ENCODE measurements at places on chromosomes 6 and 20.

DNA sequence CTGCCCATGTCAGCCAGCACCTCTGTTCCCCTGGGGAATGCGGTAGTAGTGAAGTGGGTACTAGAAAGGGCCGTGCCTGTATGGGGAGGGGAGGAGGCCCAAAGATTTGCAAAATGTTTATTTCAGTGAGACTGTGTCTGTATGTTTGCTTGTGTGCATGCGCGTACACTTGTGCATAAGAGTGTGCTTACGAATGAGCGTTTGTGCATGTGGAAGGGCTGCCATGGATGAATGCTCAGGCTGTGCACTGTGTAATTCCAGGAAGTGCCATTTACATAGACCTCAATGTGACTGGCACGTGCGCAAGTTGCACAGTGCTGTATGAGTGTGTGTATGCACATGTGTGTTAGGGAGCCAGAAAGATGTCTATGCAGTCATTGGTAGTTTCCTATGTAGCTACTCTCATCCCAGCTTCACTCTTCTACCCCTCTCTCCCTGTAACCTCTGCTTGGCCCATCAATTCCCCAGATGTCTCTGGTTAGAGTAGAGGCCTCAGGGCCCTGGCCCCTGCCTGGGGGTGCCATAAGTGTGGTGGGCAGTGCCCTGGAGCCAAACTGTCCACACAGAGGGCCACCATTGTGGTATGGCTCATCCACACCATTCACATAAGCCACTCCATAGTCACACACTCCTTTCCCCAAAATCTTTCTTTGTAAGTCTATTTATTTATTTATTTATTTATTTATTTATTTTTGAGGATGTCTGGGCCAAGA lies 26.8 kb upstream of the SLC22A7 start:
- no peak for DNase-seq

DNA sequence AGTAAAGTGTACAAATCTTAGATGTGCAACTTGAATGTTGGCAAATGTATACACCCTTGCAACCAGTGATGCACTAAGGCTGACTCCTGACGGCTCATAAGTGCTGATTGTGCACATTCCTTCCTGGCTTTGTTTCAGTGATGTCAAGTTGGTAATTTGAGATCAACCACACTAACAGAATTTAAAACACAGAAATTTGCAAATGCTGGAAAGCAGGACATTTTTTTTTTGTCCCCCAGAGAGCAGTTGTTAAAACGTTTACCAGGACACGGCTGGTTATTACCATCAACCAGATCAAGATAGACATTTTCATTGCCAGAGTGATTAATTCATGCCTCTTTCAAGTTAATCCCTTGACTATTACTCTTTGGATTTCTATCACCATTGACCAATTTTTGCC lies 735.6 kb downstream of the RFPL4B start:
- DNase-seq: no peak

GRCh38 chr6:40710626-40711330 lies 123.6 kb upstream of the LRFN2 start:
- no peak for DNase-seq

GRCh38 chr6:163147994-163148393 lies 266.5 kb upstream of the QKI start:
- no peak for DNase-seq

DNA sequence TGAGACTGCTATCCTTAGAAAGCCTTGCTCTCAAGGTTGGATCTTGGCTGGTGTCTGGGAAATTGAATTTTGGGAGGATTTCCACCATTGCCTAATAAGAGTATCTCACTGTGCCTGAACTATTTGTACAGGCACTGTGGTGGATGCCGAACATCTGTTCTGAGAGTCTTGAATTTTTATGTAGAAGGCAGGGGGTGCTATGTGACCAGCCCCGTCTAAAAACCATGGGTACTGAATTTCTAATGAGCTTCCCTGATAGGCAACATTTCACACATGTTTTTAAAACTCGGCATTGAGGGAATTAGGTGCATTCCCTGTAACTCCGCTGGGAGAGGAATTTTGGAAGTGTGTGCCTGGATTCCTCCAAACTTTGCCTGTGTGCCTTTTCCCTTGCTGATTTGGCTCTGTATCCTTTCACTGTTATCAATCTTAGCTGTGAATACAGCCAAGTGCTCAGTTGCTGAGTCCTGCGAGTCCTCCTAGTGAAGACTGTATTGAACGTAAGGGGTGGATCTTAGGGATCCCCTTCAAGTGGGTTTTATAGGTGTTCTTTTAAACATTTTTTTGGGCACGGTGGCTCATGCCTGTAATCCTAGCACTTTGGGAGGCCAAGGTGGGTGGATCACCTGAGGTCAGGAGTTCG lies 27.6 kb upstream of the SCAF8 start:
- no peak for DNase-seq

DNA sequence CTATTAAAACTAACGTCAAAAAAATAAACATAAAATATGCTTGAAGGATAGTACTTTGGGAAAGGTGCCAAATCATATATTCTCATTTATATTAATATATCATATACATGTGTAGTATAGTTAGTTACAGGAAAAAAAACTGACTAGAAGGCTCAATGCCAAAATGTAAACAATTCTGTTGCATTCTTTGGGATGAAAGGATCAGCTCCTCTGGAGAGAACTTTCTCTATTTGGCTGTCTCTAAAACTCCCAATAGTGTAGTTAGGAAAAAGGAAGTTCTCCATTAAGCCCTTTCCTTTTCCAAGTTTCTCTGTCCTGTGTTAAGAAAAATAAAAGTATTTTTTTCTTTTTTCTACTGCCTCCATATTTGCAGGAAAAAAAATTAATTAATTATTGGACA lies 86.5 kb upstream of the BTN3A2 start:
- DNase-seq: no peak

DNA sequence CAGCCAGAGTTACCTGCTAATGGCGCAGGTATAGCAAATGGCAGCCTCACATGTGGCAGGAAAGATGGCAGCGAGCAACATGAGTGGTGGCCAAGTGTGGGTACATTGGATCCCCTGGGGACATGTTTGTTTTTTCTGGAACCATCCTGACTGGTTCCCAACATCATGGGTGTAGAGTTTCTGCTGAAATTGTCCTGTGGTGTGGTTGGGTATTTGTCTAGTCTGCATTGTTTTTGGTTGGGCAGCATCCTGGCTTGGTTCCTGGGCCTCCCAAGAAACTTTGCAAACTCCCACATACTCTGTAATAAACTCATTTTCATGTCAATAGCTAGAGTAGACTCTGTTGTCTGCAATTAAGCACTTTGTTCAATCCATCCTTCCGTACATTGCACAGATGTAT lies 282.6 kb downstream of the CDC5L start:
- no peak for DNase-seq

GRCh38 chr6:36685926-36686667 lies 7.6 kb downstream of the CDKN1A start:
- DNase-seq: no peak

DNA sequence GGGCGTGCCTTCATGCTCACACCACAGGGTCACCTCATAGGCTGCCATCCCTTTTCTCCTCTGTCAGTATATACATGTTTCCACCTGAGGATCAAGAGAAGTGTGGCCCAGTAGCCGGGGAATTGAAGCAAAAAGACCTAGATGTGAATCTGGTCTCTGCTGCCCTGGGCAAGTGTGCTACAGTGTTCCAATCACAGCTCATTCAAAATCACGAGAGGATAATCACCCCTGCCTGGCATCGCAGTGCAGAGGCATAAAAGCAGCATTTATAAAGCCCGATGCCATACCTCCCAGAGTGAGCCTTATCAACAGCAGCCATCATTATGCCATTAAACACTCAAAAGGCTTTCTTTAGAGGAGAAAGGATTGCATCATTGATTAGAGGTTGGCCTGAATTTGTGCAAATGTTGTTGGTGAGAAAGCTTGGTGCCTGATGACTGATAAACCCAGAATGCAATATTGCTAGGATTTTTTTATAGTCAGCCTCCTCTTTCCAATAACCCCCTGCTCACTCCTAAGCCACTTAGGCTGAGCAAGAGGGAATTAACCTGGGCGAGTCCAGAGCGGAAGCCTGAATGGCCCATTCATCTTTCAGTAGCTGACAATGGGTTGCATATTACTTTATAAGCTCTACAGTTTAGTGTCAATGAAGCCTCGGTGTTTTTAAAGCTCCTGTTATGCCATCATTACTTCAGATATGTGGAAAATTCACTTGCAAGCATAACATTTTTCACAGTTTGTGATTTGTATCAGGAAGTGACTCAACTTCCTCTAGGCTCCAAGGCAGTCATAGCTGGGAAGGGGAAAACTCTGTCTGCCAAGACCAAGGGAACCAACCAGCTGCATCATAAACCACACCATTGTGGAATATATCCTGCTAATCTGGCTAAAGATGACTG lies 92.5 kb upstream of the NXT1 start:
- no peak for DNase-seq

DNA sequence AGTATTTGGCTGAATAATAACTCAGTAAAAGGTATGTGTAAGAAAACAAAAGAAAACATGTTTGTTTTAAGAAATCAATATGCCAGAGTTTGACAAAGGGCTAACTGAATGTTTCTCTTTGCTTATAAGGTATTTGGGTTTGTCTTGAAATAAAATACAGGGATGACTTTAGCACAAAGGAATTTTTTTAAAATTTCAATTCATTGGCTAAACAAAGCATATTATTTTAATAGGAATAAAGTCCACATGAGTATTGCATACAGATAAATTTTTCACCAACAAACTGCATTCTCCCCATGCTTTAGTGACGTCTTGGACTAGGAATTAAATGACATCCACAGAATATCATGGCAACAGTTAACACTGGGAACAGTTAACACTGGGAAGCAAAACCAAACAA lies 480.0 kb upstream of the JAG1 start:
- DNase-seq: no peak

DNA sequence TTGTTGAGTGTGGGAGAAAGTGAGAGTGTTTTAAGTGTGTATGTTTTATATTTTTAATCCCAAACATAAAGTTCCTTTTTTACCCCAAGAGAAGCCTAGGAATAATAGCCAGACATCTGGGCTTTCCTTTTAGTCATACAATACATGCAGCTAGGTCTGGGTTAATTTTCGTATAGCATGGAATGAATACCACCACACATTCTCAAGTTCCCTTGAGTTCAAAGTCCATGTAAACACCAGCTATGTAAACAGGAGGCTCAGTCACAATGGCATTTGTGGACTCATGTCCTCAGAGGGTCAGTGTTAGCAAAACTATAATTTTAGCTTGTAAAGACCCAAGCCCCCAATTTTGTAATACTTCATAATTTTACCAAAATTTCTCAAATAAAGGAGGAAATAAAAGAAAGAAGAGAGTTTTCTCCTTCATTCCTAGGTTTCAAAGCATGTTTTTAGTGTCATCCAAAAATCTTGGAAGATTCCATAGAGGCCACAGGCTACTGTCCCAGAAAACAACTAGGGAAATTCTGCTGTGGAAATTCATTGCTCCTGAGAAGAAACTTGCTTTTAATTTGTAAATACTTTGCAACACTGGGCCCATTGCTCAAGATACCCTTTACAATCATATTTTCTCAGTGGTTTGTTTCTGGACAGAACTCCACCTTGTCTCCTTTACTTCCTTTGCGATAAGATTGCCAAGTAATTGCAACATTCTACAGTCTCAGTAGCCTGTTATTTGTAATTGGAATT lies 671.2 kb downstream of the COL12A1 start:
- DNase-seq: no peak

GRCh38 chr6:144372611-144373594 lies 87.8 kb downstream of the UTRN start:
- no peak for DNase-seq

- no peak for DNase-seq
Measured at GRCh38 chr20:10347086-10347880, 86.7 kb downstream of the MKKS start.

- DNase-seq: no peak
Measured at GRCh38 chr20:46701556-46701955, 7.9 kb upstream of the SLC2A10 start.

GRCh38 chr6:148864941-148865340 lies 118.1 kb downstream of the UST start:
- DNase-seq: no peak

DNA sequence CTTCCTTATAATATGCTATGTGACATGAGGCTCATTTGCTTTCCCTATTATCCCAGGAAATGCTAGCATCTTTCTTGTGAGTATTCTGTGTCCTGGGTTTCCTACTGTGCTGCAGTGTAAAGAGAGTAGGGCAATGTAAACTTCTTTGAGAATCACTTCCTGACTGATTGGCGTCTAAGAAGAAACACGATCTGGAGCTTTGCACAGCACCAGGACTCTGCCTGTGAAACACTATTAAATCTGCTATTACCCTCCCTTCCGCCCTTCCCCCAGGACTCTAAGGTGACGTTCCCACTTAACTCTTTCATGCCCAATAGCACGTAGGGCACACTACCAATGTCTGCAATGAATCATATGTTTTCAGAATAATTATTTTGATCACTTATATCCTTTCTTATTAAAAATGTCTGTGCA lies 607.3 kb upstream of the CITED2 start:
- no peak for DNase-seq

GRCh38 chr20:1994627-1995026 lies 769 bp upstream of the PDYN start:
- DNase-seq: no peak

DNA sequence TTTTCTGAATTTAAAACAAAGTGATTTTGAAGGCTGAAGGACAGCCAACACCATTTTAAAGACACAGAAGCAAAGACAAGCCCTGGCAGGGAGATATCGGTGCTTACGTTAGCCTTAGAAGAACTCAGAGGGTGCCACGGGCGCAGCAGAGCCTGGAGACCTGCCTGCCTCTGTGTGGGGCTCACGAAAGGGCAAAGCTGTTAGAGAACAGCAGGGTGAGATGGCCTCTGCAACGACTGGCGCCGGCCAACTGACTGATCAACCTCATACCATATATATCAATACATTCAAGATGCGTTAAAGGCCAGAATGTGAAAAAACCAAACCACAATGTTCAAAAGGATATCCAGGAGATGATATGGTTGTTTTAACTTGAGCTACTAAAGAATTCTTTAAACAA lies 151.0 kb upstream of the RPS6KA2 start:
- no peak for DNase-seq

DNA sequence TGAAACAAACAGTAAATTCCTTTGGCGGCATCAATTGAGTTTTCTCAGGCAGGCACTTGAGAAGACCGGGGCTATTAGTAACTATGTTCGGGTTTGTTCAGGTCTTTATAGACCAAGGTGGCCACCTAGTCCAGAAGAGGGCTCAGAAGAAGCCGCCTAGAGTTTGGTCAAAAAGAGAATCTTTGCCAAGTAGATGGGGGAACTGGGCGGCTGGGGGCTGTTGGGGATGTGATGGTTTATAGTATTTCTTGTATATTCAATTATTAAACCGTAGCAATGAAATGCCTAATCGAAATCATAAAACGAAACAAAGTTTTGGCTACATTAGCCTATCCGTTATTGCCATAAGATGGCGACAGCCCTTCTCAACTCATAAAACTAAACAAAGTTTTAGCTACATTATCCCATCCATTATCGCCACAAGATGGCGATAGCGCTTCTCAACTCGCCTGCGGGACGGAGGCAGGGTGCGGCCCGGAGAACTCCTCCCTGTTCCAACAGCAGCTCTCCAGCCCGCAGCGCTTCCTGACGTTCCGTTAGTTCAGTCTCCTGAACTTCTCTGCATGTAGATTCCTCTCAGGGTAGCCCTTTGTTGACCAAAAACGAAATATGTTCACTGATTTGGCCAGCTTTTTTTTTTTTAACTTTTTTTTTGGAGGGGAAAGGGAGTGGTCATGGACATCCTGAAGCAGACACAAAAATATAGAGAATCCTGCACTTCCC lies 120.5 kb upstream of the PRSS16 start:
- DNase-seq: peak; percentile 64
